Midbrain (tissue), 1 donor: ENCODE measurements at places on chromosomes 2 and 18.

DNA sequence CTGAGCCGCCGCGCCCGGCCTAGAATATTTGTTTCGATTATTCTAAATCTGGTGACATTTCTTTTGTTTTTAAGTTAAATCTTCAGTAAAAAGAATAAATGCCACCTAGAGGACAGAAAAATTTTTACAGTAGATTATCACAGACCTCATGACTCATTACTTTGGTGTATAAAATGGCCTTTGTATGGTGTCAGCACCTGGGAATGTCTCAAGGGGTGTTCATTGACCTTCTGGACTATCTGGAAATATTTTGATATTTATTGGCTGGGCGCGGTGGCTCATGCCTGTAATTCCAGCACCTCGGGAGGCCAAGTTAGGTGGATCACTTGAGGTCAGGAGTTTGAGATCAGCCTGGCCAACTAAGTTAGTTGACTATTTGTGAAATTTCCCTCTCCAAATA lies 30.3 kb upstream of the SLC30A6 start:
- DNase-seq: no peak

DNA sequence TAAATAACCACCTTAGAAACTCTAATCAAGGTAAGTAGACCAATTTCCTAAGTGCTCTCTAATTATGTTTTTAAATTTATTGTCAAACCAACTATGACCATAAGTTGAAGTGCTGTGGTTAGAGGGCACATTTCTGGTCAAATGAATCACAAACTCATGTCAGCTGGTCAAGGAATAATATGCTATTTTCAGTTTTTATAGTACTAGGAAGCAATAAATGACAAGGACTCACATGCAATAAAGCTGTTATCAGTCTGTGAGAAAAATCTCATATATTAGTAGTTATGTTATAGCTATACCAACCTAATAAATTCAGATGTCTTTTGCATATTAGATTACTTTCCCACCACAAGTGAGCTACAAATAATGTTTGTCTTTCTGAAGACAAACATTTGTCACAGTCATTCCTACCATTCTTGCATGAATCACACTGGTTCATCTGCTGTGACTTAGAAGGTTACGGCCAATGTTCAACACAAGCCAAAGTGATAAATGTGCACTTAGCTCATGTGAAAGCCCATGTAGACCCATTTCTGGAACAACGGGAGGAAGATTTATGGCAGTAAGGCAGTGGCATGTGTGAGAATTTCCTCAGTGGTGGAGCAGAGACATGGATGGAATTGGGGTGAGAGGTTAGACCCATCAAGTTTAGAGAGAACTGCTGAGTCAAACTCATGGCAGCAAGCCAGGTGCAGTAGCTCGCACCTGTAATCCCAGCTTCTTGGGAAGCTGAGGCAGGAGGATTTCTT lies 27.4 kb upstream of the CCNYL1 start:
- no peak for DNase-seq

- DNase-seq: no peak
These were observed 71.2 kb upstream of the RBM44 start for GRCh38 chr2:237727363-237727762.

GRCh38 chr2:60505240-60505879 lies 48.1 kb downstream of the BCL11A start:
- DNase-seq: no peak

GRCh38 chr2:6955511-6956136 lies 38.4 kb downstream of the RNF144A start:
- no peak for DNase-seq
